NB4 (cell line): ENCODE measurements at places on chromosomes 1 and 21.
A peak's percentile ranks its signal among the peaks of the same experiment; 100 is the strongest.

DNA sequence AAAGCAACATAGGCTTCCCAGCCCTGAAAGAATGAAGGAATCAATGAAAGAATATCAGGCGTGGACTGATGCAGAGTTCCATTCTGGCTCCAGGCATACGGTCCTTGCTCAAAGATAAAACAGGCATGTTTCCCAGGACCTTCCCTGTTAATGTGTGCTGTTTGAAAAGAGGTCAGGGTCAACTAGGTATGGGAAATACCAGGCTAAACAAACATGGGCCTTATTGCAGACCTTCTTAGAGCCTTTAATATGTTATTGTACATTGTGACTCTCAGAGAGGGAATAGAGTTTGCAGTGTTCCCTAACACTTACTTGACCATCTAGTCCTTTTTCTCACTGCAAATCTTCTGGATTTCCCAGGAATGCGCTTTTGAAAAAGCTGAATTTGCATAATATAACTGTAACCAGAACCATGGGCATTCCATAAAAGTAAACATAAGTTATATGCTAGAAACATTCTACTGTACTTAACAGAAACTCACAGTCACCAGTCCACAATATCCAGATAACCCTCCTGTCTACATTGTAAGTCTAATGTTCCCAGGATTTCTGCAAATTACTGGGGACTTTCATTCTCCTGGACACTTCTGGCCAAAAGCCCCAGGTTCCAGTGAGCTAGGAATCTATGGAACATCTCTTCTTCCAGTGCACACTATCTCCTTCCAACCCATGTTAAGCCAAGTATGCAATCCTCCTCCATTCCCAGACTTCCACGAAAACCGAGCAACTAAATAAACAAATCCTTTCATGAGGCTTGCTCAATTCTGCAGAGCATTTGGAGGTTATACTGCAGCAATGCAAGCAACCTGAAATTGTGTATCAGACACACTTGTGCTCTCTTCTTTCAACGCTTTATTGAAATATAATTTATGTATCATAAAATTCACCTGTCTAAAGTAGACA lies 486.6 kb downstream of the SETD4 start:
- DNase-seq = no peak

DNA sequence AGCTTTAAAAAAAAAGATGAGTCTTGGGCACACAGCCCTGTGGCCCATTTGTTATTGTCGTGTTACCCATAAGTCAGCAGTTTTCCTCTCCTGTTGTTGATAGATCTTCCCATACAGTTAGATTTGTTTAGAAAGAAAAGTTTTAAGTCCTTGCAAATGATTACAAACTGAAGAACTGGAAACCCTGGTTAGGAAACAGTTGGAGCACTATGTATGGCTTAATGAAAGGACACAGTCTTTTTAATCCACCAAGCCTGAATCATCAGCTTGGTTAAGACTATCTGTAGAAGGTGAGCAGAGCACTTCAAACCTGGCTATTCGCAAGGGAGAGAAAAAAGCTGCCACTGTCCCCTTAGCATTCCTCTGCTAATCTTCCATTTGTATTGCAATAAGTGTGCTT lies 241.0 kb downstream of the DISC1 start:
- DNase-seq = no peak

- no peak for DNase-seq
Measured at GRCh38 chr1:36008546-36009197, 75.2 kb upstream of the TEKT2 start.

DNA sequence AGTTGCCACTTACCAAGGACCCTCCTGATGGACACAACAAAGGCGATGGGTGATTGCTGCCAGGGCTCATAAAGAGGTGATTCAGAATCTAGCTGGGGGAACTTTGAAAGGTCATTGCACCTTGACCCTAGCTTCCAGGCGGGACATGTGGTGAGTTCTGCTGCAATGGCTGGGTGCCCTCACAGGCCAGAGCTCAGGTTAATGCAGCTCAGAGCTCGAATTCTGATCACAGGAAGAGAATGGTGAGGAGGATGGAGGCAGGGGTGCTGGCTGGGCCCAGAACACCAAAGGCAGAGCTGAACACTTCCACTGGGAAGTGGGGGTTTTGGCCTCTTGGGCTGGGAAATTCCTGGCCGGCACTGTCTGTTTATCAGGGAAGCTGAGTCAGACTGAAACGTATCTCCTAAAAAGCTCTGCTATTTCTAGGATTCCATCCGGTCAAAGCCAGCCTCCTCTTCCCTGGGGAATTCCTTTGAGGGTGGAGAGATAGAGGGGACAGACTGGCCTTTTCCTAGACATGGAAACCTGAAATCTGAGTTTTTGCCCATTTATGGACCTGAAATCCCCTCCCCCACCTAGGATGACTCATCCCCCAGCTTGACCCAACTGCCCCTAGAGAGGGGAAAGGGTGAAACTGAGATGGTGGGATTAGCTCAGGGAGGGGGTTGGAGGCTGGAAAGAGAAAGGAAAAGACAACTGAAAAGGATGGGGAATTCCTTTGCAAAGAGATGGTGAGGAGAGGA lies 27.2 kb downstream of the NUAK2 start:
- no peak for DNase-seq

GRCh38 chr1:121483234-121483633 lies 298.5 kb downstream of the SRGAP2C start:
- no peak for DNase-seq

- DNase-seq = no peak
Measured at GRCh38 chr1:181179987-181180365, 91.5 kb downstream of the IER5 start.

GRCh38 chr1:248817065-248817464 lies 8.7 kb downstream of the SH3BP5L start:
- DNase-seq = peak; percentile 92

- DNase-seq = no peak
Measured at GRCh38 chr21:38997051-38997842, 186.0 kb downstream of the PSMG1 start.

DNA sequence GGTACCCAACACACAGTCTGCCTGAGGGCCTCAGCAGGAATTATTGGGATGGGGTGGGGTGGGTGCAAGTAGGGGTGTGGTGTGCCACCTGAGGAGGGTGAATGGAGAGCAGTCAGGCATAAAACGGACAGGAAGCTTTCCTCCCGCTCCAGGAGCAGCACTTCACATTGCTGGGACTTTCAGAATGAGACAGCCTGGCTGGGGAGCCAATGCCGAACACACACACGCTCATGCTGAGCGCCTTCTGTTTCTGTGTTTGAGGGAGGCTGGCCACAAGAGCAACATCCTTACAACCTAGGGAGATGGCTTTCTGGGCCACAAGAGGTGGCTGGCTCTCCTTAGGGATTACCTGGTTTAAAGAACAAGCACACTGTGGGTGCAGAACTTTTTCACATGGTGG lies 98.0 kb downstream of the LAMC2 start:
- DNase-seq = no peak

DNA sequence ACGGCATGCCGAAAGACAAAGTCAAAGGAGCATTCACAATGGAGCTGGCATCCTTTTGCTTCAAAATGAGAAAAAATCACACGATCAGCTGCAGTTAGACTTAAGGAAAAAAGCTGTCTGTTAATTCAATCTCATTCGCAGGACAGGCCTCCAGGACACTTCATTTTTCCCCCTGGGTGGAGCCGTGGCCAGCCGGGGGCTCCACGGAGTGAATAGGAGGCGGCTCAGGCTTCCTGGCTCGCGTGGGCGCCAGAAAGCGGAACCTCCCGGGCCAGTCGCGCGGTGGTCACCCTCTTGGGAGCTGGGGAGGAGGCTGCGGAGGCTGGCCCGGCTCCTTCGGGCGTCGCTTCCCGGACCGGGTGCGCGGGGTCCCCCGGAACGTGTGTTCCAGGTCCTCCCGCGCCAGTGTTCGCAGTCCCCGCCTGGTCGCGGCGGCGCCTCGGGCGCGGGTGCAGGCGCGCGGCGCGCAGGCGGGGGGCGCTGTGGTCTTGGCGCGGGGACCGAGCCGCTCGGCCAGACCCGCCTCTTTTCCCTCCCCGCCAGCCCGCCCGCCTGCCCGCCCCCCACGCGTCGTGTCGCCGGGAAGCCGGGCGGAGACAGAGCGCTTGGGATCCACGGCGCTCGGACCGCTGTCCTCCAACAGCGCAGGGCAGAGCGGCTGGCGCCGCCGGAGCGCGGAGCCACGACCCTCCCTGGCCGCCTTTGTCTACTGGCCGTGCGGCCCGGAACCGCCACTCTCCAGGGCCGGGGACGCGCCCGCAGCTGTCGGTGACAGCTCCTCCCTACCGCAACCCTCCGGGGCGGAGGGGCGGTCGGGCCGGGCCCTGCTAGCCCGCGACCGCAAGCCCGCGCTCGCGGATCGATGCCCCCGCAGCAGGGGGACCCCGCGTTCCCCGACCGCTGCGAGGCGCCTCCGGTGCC lies at the start of gene RHOU:
Gene RHOU (plus strand): TSS at position 599 of the 921 bp plus-strand sequence. CDS start 264 bp downstream, at position 863.
- peak; percentile 79 for DNase-seq

DNA sequence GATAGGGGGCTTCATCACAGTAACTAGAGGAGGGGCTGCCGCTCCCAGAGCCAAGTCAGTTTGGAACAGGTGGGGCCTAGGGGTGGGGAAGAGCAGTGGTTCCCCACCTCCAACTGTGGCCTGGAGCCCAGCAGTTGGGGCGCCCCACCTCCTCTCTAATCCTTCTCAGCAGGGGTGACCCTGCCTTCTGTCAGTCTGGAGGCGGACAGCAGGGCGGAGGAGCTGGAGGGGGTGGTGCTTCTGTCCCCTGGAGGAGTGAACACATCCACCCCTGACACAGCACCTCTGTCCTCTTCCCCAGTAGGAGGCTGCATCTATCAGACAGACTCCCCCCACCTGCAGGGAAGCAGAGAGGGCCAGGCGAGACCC lies 73.8 kb downstream of the MRPL37 start:
- no peak for DNase-seq

DNA sequence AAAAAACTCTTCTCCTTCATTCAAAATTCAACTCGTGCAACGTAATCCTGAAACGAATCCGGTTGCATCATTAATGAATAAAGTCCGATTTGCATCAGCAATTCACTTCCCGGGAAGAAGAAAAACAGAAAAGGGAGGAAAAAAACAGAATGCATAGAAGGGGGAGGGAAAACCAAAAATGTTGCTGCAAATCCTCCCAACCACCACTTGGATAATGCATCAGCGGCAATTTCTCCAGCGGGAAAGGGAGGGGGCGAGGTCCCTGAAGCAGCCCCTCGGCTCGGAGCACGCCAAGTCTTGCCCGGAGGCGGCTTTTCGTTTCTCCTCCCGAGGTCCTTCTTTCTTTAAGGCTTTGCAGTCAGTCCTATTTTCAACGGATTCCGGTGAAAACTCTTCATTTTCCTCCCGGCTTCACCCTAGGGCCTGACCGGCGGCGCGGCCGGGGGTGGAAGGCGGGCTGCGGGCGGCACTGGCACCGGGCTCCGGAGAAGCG lies 723 bp downstream of the CDC42BPA start:
- peak; percentile 67 for DNase-seq

DNA sequence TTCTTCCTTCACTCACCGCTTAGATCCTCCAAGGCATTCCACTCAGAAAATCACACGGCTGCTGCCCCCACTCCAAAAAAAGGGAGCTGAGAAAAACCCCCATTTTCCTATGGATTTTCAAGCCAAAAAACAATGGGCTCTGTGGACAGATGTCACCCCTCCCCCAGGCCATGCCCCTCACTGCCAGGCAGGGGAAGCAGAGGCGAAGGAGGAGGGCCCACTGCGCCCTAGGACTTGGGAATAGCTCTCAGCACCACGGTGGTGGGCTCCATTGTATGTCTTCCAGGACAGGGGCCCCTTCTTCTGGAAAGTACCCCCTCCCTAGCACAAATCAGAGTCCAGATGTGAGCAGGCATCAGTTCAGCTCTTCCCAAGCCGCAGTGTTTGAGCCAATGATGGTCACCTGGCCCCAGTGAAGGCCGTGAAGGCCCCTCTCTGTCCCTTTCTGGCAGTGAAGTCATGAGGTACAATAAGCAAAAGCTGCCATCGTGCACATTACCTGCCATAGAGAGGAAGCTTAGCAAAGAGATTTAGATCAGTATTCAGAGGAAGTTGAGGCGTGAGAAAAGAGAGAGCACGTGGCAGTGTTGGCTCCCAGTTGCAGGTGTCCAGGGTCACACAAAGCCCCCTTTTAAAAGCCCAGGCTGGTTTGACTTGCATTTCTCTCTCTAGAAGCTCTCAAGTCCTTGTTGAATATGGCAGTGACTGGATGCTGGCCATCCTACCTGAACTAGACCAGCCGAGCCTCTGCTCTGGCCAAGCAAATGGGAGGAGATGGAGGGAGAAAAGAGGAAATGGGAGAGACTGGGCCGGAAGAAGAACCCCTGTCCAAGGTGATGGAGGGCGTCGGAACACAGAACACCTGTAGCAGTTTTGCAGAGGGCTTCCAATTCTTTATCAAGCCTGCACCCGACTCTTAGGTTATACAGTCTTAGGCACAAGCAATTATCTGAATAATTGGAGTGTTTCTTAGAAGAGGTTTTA lies 149.0 kb downstream of the TOMM20 start:
- DNase-seq = no peak

- DNase-seq = no peak
Measured at GRCh38 chr1:99950486-99950885, 19.3 kb upstream of the SLC35A3 start.

DNA sequence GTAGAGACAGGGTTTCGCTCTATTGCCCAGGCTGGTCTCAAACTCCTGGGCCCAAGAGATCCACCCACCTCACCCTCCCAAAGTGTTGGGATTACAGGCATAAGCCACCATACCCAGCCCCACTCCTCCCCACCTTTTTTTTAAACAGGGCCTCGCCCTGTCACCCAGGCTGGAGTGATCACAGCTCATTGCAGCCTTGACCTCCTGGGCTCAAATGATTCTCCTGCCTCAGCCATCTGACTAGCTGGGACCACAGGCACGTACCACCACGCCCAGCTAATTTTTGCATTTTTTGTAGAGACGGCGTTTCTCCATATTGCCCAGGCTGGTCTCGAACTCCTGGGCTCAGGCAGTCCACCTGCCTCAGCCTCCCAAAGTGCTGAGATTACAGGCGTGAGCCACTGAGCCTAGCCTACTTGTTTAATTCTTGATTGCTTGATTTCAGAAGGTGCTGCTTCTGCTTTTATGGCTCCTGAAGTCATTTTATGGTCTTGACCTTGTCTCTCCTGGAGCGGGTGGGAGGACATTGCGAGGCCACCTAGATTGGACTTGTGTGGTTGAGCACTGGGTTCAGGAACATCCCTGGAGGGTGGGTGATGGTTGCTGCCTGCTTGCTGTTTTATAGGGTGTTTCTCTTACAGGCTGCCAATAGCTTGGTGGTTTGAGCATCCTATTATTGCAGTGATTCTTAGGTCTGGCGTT lies 81.9 kb downstream of the GALNT2 start:
- peak; percentile 28 for DNase-seq

DNA sequence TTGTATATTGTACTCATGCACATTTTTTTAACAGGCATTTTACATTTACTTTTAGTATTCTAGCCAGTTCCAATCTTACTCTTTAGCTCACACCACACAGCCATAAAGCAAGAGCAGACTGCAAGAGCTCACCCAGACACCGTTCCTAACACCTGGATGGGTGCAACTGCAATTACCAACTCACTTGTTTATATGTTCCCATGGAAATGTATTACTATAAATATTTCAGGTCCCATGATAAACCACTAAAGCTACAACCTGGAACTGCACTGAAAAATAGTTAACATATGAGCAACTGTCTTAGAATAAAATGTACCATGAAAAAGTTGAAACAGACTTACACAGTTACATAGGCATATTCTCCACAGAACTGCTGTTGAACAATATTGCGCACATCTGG lies 30.8 kb downstream of the USP48 start:
- no peak for DNase-seq

- DNase-seq = no peak
Measured at GRCh38 chr1:116324411-116324810, 48.6 kb upstream of the ATP1A1 start.
